Endothelial cell of umbilical vein (primary cell): ENCODE measurements at places on chromosomes 6 and 20.

- H3K27ac ChIP-seq, result peak overlapping the region; percentile 67
- peaks cover 48% of the 10 kb centered on the region for H3K4me1 ChIP-seq
- no peak overlapping the region for H3K4me3 ChIP-seq
- peak; percentile 82 for DNase-seq
Observed at GRCh38 chr6:21753241-21754108, 159.9 kb downstream of the SOX4 start.

GRCh38 chr6:35044145-35044745 is 96.9 kb downstream of the TCP11 start:
- peaks cover 67% of the 10 kb centered on the region for H3K4me1 ChIP-seq
- H3K27ac ChIP-seq, result peak overlapping the region; percentile 90
- no peak overlapping the region for H3K4me3 ChIP-seq
- no peak for DNase-seq
- no peaks in the 10 kb centered on the region for H3K27me3 ChIP-seq
- no peaks in the 10 kb centered on the region for H3K36me3 ChIP-seq

- H3K4me1 ChIP-seq, result no peaks in the 10 kb centered on the region
- no peak for DNase-seq
- H3K27ac ChIP-seq, result no peak overlapping the region
- no peak overlapping the region for H3K4me3 ChIP-seq
Observed at GRCh38 chr20:54084727-54085388, 14.5 kb upstream of the BCAS1 start.

- no peak overlapping the region for H3K27ac ChIP-seq
- no peaks in the 10 kb centered on the region for H3K4me1 ChIP-seq
- no peak overlapping the region for H3K4me3 ChIP-seq
Observed at GRCh38 chr20:32945710-32946221, 58.5 kb downstream of the SUN5 start.

- no peaks in the 10 kb centered on the region for H3K4me1 ChIP-seq
- no peak overlapping the region for H3K27ac ChIP-seq
- H3K4me3 ChIP-seq, result no peak overlapping the region
- no peaks in the 10 kb centered on the region for H3K36me3 ChIP-seq
- DNase-seq, result no peak
Observed at GRCh38 chr6:80357674-80358073, 251.2 kb downstream of the BCKDHB start.
